ENCODE measurements at places on chromosomes 2 and 18. TPM values are rescaled to one million over a fixed set of nuclear protein-coding genes. Genes with fewer than 3 reads are reported as not detected.

Gene SFTPB
- total RNA-seq = not detected

GRCh38 chr2:19319698-19320097, 38.7 kb downstream of the OSR1 start:
- DNase-seq = no peak

GRCh38 chr2:149225446-149225845, 104.9 kb upstream of the LYPD6 start:
- no peak for DNase-seq

Gene KCTD1
- 46.9 TPM for total RNA-seq

Gene DCC
- not detected for total RNA-seq

Gene STK11IP
- 11.3 TPM for total RNA-seq

All from vagina (tissue), 2 donors.